ENCODE measurements at places on chromosomes 11 and 22.

GRCh38 chr22:30240541-30241417, 5.8 kb downstream of the LIF start:
- no peak for DNase-seq

DNA sequence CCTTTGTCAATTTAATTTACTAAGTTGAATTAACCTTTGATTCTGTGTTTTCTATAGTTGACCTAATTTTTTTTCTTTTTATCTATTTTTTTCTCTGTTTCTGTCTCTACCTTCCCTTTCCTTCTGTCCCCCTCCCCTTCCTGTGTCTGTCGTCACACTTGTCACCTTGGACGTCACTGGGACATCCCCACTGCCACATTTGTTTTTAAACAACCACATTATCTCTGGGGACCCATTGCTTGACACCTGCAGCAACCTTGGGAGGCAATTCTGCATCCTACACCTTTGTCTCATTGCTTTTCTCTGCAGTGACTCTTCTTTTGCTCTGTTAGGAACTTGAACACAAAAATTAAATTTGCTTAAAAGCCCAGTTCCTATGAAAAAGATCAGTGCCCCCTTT, 51.8 kb upstream of the TTC12 start:
- no peak for DNase-seq

DNA sequence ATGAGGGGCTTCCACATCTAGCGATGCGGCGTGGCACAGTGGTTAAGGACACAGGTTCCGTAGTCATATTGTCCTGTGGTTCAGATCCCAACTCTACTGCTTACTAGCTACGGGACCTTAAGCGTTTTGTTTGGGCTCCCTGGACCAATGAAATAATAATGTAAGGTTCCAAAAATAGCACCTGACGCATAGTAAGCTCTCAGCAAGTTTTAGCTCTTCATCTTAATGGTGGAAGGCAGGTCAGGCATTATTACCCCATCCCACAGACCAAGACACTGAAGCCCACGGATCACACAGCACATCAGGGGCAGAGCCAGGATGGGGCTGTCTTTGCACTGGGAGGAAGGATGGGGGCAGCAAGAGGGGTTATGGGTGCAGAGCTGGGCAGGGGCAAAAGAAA, 13.0 kb downstream of the DNAJB13 start:
- DNase-seq = no peak

DNA sequence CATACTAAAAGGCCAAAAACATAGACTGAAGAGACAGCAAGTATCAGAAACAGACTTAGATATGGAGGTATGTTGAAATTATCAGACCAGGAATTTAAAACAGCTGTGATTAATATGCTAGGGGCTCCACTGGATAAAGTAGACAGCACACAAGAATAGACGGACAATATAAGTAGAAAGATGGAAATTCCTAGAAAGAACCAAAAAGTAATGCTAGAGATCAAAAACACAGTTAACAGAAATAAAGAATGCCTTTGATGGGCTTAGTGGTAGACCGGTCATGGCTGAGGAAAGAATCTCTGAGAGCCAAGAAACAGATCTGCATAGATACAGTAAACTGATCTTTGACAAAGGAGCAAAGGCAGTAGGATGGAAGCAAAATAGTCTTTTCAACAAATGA, 250.2 kb downstream of the SWAP70 start:
- DNase-seq = no peak

DNA sequence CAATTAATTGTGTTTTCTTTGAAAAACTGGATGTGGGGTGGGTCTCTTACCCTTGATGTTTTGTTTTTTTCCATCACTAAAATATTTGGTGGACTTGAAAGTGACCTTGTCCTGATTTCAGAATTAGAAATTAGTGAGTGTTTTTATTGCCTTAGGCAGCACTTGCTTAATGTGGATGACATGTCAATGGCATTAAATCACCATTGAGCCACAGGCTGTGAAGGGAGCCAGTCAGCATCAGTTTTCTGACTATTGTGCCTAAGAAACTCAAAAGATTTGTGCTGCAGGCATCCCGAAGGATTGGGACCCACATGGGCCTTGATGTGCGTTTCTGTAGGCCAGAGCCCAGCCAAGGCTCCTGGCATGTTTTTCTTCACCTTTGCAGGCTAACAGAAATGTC, 53.8 kb downstream of the SWAP70 start:
- no peak for DNase-seq

DNA sequence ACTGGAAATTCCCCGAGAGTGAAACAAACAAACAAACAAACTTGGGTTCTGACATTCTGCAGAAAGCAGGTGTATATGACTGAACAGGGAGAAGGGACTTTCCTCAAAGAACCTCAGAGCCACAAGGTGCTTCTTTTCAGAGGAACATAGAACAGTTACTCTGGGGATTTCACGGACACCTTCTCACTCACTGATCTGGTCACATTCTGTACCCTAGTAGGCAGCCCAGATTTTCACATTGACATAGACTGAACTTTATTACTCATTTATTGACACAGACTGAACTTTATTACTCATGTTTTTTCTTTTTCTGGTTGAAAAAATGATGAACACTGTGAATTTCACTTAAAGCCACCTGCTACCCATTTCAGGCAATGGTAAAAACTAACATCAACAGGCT, 263.0 kb downstream of the OPCML start:
- DNase-seq = no peak

DNA sequence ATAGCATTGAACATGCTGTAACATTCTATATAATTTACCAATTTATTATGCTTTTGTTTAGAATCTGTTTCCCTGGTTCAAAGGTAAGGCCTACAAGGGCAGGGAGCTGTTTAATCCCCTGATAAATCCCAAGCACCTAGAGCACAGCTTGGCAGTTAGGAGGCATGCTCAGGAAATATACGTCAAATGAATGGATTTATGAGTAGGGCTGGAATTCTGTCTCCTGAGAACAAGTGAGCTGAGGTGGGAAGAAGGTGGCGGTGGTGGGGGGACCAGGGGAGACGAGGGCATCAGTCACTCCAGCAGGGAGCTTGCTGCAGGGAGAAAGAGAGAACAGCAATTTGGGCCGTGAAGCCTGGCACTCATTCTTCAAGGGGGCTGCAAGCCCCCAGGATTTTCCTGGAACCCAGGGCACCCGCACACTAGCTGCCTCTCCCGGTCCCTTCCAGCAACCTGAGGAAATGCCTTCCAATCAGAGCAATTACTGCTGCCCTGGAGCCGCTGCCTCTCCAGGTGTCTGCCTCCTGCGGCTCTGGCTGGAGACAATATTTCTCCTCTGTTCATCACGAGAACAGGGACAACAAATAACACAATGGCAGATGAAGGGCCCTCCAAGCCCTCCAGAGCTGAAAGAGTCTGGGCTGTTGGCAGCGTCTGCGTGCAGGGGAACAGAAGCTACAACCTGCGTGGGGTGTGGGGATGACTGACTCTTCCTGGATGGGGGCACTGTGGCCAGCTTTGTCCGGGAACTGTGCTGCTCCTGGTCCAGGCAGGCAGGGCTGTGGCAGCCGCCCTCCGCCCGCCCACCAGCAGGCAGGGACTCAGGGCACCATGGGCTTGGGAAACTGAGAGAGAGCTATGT, 233.4 kb downstream of the ST3GAL4 start:
- DNase-seq = no peak

DNA sequence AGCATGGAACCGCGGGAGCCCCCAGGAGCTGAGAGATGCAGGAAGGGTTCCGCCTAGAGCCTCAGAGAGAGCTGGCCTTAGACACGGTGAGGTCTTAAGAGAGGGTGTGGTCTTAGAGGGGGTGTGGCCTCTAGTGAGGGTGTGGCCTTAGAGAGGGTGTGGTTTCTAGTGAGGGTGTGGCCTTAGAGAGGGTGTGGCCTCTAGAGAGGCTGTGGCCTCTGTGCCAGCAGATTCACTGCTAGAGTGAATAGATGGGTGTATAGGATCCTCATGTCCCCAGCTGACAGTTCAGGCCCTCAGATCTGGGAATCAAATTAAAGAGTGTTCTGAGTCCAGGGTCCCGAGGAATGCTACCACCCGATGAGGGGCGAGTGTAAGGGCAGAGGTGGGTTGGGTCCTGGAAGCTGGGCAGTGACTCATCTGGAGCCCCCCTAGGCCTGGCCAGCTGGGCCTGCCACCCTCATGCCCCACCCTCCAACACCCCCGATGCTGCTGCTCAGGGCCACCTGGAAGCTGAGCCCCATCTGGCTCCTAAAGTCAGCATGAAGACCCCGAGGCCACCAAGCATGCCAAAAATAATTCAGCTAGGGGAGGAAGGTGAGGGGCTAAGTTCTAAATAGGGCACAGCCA, 49.5 kb downstream of the IGF2 start:
- no peak for DNase-seq

GRCh38 chr11:93717501-93717900, 23.8 kb downstream of the TAF1D start:
- no peak for DNase-seq

GRCh38 chr22:31259798-31260473, 32.4 kb downstream of the PIK3IP1 start:
- no peak for DNase-seq

GRCh38 chr11:31687861-31688260, 123.3 kb downstream of the PAX6 start:
- DNase-seq = no peak

GRCh38 chr11:118851970-118852369, 31.7 kb upstream of the CXCR5 start:
- no peak for DNase-seq

Measured in stimulated activated CD8-positive, alpha-beta memory T cell treated with anti-CD3 and anti-CD28 coated beads, Interleukin-2, amount 100 ng/mL, for 1 hour (primary cell).